ENCODE measurements at places on chromosomes 11 and 22. TPM values are rescaled to one million over a fixed set of nuclear protein-coding genes. Genes with fewer than 3 reads are reported as not detected.

Gene SART1
- 50.8 TPM for total RNA-seq

Gene WNT11
- 4.8 TPM for total RNA-seq

Gene PHOX2A
- total RNA-seq = not detected

Gene KCNC1
- total RNA-seq = not detected

Gene ART5
- 0.24 TPM for total RNA-seq

Gene TTC28
- total RNA-seq = 41.6 TPM

GRCh38 chr11:133582750-133583149, 50.4 kb upstream of the OPCML start:
- DNase-seq = no peak
- H3K36me3 ChIP-seq = no peaks in the 10 kb centered on the region
- H3K4me3 ChIP-seq = no peak overlapping the region

DNA sequence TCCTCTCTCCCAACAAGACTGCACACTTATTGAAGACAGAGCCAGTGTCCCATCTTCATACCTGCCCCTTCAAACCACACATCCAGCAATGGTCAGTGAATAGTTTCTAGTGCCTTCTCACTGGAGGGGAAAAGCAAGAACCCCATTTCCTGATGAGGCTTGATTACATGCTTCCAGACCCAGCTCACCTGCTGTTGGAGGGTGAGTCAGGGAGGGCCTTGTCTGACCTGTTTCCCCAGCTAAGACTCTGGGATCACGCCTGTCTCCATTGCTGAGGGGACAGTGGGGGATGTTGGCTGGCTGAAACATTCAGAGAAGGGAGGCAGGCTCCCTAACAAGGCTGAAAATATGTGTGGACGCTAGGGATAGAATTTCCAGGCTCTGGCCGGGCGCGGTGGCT, 27.5 kb upstream of the ZDHHC13 start:
- no peaks in the 10 kb centered on the region for H3K36me3 ChIP-seq
- no peaks in the 10 kb centered on the region for H3K4me1 ChIP-seq
- H3K4me3 ChIP-seq = no peak overlapping the region
- no peak for DNase-seq
- no peaks in the 10 kb centered on the region for H3K27me3 ChIP-seq

DNA sequence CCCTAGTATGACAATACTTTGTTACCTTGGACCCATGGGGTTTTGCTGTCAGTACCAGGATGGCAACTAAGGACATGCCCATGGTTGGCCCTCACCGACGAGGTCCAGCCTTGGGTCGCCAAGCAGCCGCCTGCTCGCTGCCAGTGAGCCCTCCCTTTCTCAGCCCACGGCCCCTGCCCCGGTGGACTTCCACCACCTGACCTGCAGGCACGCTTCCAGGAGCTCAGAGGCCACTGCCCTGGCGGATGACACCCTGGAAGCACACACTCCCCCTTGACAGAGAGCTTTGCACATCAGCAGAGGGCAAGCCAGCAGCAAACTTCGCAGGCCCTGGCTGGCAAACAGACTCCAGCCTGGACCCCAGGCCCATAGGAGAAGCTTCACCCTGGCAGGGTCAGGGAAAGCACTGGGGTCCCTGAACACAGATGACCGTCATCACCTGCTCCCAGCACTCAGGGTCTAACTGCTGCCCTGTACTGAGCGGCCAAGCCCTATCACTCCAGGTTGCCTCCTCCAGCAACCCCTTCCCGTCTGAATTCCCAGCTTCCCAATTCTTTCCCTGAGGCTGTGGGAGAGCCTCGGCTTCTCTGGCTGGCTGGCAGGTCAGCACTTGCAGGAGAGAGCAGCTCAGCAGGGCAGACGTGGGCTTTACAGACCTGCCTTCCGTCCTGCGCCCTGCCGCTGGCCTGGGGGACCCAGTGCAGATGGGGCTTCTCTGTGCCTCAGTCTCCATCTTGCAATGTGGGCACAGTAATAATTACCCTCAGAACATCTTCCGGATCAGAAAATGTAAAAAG, 2.7 kb upstream of the PPARA start:
- no peak for DNase-seq
- no peaks in the 10 kb centered on the region for H3K27me3 ChIP-seq
- H3K36me3 ChIP-seq = no peaks in the 10 kb centered on the region
- no peak overlapping the region for H3K4me3 ChIP-seq

- H3K4me1 ChIP-seq = no peaks in the 10 kb centered on the region
- no peak overlapping the region for H3K27ac ChIP-seq
- DNase-seq = no peak
- no peaks in the 10 kb centered on the region for H3K27me3 ChIP-seq
- H3K36me3 ChIP-seq = no peaks in the 10 kb centered on the region
Observed at GRCh38 chr22:46142548-46143490, 7.5 kb upstream of the PPARA start.

DNA sequence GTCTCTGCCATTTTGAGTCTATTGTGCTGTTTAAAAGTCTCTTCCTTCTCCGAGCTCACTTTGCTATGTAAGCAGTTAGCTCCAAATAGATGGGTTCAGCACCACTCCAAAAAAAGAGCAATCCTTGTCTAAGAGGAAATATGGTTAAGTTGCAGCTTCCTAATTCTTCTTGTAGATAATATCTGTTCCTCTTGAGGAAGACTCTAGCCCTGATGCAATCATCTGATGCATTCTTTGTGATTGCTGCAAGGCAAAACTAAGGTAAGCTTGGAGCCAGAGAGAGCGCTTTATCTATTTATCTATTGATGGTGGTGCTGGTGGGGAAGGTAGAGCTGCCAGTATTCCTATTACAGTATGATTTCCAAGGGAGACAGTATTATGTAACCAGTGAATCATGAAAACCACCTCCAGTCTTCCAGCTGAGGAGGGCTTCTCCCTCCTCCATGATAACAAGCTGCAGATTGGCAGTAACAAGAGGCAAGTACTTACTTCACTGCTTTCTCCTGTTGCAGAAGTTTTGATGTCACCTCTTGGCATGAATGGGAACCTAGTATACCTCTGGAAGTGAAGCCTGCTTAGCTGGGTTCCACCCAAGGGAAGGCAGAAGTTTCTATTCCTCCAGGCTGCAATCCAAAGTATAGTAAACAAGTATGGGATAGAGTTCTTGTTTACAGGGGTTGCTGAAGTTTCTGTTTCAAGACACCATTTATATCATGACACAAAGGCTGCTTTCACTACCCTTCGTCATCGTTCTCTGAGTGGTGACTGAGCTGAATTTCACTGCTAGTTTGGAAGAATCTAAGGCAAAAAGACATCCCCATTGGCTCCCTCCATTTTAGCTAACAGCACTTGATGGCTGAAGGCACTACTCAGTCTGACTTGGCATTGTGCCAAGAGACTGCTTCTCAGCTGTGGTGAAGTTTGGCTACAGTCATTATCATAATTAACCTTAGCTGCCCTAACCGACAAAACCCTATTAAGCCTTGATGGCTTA, 49.7 kb downstream of the FDX1 start:
- no peak overlapping the region for H3K4me3 ChIP-seq
- no peak for DNase-seq
- H3K4me1 ChIP-seq = peaks cover 23% of the 10 kb centered on the region

- no peak for DNase-seq
- H3K27ac ChIP-seq = no peak overlapping the region
- H3K36me3 ChIP-seq = no peaks in the 10 kb centered on the region
Observed at GRCh38 chr22:29916007-29916544, 33.1 kb downstream of the MTMR3 start.

DNA sequence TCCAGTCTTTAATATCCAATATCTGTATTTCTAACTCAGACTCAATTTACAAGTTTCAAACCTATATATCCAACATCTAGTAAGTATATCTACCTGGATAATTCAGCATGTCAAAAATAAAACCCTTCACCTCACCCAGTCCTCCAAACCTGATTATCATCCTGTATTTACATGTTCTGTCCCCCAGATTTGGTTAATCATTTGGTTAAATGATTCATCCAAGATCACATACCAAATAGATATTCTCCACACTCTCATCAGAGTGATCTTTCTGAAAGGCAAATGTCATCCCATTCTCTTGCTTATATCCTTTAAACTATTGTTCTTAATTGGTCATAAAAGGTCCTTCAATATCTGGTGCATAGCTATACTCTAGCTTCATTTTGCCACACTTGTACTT, 199.0 kb downstream of the SOX6 start:
- H3K27me3 ChIP-seq = no peaks in the 10 kb centered on the region
- H3K4me3 ChIP-seq = no peak overlapping the region

- no peaks in the 10 kb centered on the region for H3K4me1 ChIP-seq
- no peak for DNase-seq
- H3K27ac ChIP-seq = no peak overlapping the region
- no peak overlapping the region for H3K4me3 ChIP-seq
Observed at GRCh38 chr22:26170795-26171580, 1.7 kb downstream of the SEZ6L start.

Measured in left lung (tissue), 14 donors.